ENCODE measurements at places on chromosomes 7 and 10.

DNA sequence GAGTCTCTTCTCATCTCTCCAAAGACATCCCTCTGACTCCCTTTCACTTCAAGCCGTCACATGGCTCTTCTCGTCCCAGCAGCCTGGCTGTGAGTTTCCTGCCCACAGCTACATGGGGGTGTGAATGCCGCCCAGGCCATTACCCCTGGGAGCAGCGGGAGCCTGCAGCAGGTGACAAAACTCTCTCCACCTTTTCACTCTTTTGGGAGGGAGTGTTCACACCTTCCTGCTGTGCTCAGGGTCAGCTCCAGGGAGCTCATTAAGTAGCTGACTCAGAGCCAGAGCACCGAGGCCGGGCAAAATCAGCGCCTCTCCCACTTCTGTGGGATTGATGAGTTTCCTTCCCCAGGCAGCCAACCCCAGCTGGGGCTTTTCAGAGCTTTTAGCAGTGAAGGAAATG is 271.3 kb downstream of the TYW1 start:
- no peak for DNase-seq

- no peak for DNase-seq
Observed at GRCh38 chr7:83053965-83054364, 108.7 kb downstream of the PCLO start.

- no peak for DNase-seq
Observed at GRCh38 chr7:146948703-146949102, 832.1 kb downstream of the CNTNAP2 start.

DNA sequence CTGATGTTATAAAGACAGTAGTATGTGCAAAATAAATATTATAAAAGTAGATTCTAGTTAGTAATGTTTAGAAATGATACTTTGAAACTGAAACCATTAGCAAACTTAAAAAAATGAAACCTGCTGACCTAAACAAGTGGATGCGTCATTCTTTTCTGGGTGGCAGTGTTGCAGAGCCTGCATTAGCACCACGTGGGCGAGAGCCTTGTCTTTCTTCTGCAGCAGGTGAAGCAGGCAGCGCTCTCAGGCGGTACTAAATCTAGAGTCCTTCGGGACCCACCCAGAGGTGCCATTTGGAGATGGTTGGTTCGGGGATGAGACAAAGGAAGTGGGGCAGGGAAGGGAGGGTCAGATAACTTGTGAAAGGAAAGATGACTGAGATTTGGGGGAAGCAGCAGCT is 759.1 kb upstream of the IGFBP3 start:
- no peak for DNase-seq

GRCh38 chr10:25575343-25575742 is 358.7 kb upstream of the MYO3A start:
- no peak for DNase-seq

DNA sequence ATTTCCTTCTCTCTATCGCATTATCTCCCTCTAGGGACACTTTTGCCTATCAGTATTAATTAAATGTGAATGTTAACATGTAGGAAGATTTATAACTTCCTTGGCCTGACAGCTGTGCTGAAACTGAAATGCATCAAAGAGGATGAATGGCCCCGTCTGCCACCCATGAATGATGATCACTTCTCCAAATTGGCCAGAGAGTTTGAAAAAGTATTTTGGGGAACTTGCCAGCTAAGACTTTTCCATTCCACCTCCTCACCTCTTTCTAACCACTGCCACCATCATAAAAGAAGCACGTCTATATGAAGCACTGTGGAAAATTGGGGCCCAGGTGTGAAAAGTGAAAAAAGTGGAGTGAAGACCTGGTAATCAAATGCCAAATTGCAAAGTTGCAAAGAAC is 25.4 kb upstream of the ST8SIA6 start:
- no peak for DNase-seq

DNA sequence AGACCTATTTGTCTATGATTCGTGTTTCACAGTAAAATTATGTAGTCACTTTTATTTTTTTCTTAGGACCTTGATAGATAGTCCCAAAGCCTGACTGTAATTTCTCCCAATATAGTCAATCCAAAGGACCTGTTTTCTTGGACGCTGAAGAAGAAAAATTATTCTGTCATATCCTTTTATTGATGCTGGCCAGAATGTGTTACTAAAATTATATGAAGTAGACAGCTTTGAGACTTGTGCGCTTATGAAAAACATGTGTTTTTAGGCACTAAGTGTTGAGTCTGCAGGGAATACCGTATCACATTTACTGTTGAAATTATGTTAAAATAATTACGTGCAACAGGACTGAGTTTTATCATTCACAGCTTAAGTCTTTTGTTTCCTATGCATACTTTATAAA is 17.9 kb downstream of the TES start:
- DNase-seq = no peak

GRCh38 chr10:3830946-3831345 is 45.9 kb upstream of the KLF6 start:
- no peak for DNase-seq

DNA sequence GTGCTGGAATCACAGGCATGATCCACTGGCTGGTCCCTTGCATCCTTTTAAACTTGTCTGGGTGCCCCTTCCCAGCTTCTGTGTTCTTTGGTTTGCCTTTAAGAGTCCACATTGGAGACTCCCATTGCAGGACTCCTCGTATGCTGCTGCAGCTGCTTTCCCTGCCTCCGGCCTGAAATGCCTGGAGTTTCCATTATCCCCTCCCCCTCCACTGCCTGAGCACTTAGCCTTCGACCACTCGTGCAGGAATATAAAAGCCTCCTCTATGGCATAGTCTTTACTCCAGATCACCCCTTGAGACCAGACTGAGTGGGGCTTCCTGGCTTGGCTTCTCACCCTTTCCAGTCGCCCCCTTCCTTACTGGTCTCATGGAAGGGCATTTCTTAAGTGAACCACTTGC is 80.2 kb downstream of the RHOBTB1 start:
- no peak for DNase-seq

GRCh38 chr10:9195385-9195784 is 1140.9 kb downstream of the GATA3 start:
- no peak for DNase-seq

GRCh38 chr10:103643381-103643780 is 149.9 kb downstream of the NEURL1 start:
- DNase-seq = no peak

DNA sequence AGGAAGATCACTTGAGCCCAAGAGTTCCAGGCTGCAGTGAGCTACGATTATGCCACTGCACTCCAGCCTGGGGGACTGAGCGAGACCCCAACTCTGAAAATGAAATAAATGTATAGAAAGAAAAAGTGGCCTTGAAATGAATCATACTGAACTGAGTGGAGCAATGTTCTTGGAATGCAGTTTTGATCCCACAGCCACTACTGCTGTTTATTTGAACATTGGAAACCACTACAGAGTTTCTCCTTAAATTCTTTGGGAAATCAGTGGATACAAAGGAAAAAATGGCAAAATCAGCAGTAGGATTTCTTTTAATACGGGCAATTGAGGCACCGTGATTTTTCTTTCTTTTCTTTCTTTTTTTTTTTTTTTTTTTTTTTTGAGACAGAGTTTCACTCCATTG is 637.4 kb downstream of the GALNT17 start:
- DNase-seq = no peak

- no peak for DNase-seq
Observed at GRCh38 chr10:79285315-79286197, 61.7 kb upstream of the PPIF start.

- no peak for DNase-seq
Observed at GRCh38 chr10:44396671-44397191, 11.8 kb upstream of the CXCL12 start.

- no peak for DNase-seq
Observed at GRCh38 chr7:152013974-152014373, 11.5 kb upstream of the GALNT11 start.

DNA sequence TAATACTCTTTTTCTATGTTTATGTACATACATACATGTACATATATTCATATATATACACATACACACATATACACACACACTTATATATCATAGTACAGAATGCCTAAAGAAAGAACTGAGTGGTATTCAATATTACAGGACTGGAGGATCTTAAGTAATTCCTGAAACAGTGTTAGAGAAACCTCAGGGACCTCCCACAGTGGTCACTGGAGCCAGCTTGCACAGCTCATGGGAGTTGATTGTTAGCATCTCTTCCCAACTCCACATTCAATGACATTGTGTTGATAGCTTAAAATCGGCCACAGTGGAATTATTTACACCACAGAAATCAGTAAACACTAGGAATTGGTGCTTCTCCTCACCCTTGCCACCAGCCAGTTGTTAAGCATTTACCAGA is 6.0 kb downstream of the LRRC17 start:
- DNase-seq = no peak
